Daoy (cell line): ENCODE measurements at places on chromosomes 4 and X.

DNA sequence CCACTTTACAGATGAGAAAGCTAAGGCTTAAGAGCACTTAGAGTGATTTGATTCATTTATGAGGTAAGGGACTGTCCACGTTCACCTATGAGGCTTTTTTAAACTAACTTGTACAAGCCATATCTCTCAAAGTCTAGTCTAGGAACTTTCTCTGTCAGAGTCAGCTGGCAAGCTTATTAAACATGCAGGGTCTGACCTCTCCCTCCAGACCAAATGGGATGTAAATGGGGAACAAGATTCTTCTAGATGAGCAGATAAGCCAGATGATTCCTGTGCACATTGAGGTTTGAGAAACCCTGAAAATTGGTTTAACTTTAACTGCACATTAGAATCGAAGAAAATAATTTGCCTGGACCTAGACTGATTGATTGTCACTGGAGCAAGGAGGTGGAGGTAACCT lies 160.0 kb upstream of the SPRY1 start:
- no peak for DNase-seq

GRCh38 chrX:104105330-104106262 lies 6.7 kb upstream of the ZCCHC18 start:
- DNase-seq, result no peak

DNA sequence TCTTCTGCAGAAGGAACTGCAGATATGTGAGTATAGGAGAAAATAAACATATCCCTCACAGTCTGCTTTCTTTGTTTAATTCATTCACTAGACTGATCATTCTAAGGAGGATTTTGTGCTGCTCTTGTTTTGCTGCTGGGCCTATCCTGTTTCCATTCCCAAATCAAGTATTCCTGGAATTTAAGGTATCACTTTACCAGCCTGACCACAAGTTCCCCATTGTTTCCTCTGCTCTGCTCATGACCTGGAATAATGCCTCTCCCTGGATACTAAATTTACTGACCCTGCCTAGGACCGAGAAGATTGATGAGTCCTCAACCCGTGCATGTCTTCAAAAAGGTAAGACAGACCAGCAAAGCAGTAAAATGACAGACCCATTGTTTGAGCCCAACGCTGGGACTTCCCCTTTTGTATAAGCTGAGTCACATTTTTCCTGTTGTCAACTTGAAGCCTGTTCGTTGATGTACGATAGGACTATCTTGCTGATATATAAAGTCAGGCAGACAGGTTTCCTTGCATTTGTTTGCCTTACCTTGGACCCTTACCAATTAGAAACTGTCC lies 85.5 kb upstream of the TET2 start:
- peak; percentile 45 for DNase-seq

DNA sequence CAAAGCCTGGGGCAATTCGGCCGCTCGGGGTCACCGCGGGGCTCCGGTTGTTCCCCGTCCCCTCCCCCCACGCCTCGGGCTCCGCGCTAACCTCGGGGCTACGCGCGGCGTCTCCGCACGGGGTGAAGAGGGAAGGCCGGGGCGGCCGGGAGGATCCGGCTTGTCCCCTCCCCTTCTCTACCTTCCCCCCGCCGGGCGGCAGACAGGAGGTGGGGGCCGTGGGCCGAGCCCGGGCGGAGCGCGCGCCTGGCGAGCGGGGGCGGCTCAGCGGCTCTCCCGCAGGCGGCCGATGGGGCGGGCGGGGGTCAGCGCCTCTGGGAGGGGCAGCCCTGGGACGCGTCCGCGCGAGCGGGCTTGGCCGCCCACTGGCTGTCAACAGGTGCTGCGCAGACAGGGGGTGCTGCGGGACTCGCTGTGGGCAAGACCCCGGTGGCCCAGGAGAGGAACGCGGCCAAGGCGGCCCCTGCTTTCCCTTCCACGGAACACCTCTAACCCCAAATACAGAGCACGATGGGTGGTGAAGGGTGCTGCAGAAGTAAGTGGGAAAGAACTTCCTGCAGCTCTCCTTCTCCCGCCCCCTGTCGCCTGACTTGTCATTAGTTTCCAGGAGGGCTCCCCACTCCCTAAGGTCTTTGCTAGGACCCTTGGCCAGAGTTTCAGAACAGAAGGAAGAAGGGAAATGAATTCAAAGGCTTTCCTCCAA lies at the start of gene PDGFC:
PDGFC (minus strand) TSS at position 124 of the 703 bp plus-strand sequence. CDS start 896 bp downstream, outside the sequence.
- DNase-seq, result peak; percentile 69

- no peak for DNase-seq
These were observed 210.6 kb downstream of the CCNG2 start for GRCh38 chr4:77367638-77368037.

- no peak for DNase-seq
These were observed 29.0 kb upstream of the UGT2B4 start for GRCh38 chr4:69524706-69525105.

DNA sequence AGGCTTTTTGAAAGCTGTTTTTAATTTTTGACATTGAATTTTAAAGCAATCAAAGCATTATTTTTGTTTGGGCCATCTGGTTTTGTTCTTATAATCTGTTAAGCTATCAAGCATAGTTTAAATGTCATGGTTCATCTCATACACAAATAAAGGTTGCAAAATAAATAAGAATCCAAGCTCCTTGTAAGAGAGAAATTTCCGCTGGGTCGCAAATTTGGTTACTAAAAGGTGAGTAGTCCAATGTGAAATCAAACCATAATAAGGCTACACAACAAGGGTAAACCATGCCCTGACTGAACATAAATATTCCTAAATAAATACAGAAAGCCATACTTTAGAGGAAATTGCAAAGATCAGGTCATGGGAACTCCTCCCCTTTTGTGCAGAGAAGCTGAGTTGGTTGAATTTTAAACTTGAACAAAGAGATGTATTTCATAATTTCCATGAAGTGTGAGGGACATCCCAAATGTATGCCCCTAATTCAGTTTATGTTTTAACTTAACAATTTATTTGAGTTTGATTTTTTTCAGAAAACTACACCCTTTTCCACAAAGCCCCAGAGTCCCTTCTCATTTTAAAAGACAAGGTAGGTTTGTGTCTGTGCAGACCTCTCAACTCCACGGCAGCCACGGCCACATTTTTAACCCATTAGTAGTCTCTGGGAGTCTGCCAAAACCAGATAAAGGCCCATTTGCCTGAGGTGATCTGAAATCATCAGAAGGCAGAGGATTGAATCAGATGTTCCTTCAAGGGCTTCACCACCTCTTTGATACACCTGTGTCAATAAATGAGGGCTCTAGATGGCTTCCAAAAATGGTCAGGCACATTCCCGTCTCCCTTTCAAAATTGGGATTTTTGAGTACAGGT lies 85.2 kb downstream of the PLAC1 start:
- DNase-seq, result peak; percentile 61

DNA sequence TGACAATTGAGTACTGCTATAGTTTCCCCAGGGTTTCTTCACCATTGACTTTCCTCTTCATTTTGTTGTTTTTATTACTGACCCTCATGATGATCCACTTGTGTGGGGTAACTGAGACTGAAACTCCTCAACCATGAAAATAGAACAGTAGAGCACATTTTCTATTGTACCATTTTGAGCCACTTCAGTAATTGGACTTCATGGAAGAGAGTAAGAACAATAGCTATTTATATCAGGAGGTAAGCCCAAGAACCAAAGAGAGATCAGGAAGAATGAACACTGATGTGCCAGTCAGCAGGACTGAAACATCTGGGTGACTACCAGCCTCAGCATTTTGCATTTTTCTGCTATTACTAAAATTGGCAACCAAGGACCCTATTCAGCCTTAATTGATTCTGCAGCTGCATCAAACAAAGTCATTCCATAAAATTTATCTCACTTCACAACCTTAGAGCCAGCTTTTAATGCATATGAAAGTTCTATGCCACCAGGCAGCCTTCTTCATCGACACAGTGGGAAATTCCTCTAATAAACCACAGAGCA lies 151.4 kb downstream of the BANK1 start:
- DNase-seq, result no peak

GRCh38 chrX:133373386-133374079 lies 41.8 kb downstream of the GPC4 start:
- DNase-seq, result no peak
